ENCODE measurements at places on chromosomes 11 and 22.

DNA sequence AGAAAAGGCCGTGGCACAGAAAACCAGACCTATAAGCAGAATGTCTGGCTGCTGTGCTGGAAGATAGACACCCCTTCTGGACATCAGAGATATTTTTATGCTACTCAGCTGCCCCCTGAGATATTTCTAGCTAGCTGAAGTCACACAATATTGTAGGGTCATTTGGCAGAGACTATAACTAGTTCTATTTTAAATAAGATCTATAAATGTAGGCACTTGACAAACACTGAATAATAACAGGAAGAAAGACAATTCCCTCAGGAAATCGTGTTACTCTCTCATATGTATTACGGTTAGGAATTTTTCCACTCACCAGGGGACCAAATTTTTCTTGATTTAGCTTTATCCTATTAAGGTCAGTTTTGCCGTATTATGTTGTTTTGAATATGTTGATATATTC is 845.4 kb downstream of the OPCML start:
- DNase-seq: no peak

GRCh38 chr22:35478633-35479107 is 62.0 kb upstream of the RASD2 start:
- DNase-seq: no peak

DNA sequence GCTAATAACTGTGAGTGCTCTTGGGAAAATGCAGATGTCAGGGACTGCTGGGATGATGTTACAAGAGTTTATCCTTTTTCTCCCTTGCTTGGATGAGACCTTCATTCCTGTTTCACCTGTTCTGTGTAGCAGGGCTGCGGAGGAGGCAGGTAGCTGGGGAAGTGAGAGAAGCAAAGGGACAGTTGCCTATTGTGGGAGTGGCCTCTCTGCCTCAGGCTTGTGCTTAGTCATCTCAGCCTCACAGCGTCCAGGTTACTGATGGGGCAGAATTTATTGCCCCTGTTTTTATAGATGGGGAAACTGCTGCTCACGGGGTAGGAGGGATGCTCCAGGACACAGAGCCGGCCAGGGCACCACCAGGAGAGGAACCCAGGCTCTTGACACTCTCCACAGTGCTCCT is 1.7 kb downstream of the STX3 start:
- DNase-seq: no peak

DNA sequence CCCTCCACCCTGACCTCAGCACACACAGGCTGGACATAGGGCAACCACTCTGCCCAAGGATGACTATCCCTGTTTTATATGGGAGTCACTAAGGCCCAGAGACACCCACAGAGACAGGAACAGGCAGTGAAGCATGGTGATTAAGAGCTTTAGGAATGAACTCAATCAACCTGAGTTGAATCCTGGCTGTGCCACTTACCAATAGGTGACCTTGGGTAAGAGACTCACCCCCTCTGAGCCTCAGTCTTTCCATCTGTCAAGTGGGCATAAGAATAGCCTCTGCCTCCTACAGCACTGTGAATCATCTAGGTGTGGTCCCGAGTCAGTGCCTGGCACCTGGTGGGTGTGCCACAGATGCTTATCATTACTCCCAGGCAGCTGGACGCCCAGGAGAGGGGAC is 6.8 kb downstream of the CRYBB1 start:
- peak; percentile 32 for DNase-seq

GRCh38 chr22:31950226-31950625 is 5.9 kb downstream of the YWHAH start:
- DNase-seq: no peak

- DNase-seq: no peak
Observed at GRCh38 chr11:60360621-60361020, 17.7 kb upstream of the MS4A7 start.

DNA sequence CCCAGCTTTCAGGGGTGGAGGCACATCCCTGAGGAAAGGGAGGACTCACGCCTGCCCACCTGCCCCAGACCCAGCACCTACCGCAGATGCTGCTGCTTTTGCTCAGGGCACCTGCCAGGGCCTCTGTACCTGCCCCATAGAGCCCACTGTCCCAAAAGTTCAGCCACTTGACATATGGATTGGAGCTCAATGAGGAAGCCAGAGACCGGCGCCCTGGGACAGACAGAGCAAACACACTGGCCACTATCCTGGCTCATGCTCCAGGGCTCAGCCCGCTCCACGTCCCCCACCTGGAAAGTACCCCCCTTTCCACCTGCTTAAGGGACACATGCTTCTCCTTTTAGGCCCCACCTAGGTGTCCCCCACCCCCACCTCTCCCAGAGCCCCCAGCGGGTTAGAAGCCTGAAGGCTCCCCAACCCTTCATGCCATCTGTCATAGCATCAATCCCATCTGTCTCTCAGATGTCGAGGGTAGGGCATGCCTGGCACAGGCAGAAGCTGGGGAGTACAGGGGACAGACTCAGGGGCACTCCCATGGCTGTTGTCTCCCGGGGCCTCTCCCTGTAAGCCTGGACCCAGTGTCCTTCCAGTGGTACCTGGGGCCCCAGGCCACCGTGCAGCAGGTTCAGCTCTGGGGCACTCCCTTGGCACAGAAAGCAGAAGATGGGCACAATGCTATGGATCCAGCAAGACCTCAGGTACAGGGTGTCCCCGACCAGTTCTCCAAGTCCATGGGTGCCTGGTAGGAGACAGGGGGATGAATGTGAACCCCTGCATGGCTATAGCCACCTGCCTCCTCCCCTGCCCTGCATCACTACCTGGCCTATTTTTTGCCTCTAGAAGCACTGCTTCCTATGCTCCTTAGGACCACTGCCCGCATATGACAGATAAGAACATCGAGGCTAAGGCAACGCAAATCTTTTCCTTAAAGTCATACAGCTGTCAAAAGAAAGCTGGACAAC is 2.2 kb upstream of the P2RX6 start:
- DNase-seq: no peak

GRCh38 chr11:47071341-47071740 is 105.3 kb downstream of the ARFGAP2 start:
- DNase-seq: no peak

- no peak for DNase-seq
Observed at GRCh38 chr11:125916683-125917347, 12.5 kb downstream of the DDX25 start.

DNA sequence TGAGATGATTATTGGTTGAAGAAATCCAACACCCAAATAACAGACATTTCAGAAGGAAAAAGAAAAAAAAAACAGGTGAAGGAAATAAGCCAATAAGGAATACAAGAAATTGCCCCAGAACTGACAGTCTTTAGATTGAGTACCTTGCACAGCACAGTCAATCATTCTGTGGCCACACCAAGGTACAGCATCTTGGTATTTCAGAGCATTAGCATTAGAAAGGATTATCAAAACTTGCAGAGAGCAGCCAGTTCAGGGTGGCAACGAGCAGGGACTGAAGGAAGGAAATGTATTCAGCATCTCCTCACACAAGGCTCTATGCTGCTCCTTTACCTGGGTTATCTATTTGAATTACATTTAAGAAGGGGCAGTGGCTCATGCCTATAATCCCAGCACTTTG is 2.1 kb downstream of the ADA2 start:
- DNase-seq: no peak

DNA sequence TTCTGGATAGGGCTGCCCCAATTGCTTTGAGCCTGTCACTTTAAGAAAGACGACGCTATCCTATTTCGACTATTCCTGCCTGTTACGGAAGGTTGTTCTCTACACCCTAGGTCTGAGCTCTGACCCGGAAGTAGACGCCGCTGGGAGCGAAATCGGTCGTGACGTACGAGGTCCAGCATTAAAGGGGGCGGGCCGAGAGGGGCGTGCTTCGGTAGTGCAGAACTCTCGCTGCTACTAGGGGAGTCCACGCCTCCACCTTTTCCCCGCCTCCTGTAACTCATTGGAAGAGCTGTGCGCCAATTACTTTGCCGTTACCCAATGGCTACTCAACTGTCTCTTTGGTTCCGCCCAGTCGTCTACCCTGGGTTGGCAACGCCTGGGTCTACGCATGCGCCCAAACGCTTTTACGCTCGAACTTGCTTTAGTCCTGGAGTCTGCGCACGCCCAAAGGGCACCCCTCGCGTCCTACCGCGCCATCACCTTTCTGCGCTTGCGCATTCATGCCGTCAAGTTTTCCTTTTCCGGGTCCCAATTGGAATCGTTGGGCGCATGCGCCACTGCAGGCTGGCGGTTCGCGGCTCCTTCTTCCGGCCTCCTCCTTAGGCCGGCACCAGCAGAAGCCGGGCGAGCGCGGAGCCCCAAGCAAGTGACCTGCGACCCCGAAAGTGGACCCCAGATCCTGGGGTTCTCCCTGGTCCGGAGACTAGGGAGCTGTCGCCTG is at the start of gene PCNX3:
TSS of gene PCNX3 (plus strand) at position 548 of the 721 bp plus-strand sequence. CDS start 536 bp downstream, outside the sequence.
- peak; percentile 100 for DNase-seq

GRCh38 chr22:18065256-18065655 is 12.5 kb upstream of the PEX26 start:
- no peak for DNase-seq

DNA sequence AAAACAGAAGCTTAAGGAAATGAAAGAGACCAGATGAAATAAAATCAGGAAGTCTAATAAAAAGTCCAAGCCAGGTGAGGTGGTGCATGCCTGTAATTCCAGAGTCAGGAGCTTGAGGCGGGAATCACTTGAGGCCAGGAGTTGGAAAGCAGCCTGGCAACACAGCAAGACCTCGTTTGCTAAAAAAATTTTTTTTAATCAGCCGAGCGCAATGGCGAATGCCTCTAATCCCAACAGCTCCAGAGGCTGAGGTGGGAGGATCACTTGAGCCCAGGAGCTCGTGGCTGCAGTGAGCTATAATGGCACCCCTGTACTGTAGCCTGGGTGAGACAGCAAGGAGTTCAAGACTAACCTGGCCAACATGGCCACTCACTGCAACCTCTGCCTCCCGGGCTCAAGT is 8.0 kb downstream of the RAB6A start:
- DNase-seq: no peak

DNA sequence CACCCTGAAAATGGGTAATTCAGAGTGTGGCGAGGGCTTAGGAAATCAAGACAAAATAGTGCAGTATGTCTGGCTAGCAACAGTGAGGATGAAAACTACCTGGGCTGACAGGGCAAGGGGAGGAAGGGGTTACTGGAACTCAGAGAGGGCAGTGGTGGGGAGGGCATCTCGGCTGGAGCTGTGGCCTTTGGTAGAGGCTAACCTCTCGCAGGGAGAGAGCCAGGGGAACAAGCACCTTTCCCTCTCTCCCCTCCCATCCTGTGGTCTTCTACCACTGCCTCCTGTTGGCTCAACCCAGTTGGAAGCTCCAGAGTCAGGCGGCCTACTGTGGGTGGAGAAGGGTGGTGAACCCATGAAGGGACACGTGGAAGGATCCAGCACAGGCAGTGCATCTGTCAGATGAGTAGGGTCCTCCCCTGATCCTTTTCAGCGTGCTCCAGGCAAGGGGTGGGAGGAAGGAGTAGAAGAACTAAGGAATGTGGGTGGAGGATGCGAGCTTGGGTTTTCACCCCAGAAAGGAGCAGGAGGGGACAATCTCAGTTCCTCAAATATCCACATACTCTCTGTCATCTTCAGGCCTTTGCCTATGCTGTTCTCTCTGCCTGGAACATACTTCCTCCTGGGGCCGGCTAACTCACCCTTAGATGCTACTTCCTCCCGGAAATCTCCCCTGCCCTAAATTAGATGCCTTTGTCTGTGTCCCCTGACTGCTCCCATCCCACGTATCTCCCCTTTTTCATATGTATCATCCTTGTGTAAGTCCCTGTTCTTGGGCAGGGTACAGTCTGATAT is 6.2 kb upstream of the KCNE3 start:
- DNase-seq: no peak

GRCh38 chr22:31337178-31337577 is 9.0 kb downstream of the PATZ1 start:
- peak; percentile 24 for DNase-seq

DNA sequence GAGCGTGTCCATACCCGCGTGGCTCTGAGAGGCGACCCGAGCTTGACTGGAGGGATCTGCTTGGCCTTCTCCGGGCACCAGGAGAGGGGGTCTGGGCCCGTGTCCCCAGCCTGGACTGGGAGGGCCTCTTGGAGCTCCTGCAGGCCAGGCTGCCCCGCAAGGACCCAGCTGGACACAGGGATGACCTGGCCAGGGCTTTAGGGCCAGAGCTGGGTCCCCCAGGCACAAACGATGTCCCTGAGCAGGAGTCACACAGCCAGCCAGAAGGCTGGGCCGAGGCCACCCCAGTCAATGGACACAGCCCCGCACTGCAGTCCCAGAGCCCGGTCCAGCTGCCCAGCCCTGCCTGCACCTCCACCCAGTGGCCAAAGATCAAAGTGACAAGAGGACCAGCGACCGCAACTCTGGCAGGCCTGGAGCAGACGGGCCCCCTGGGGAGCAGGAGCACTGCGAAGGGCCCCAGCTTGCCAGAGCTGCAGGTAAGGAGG is 38.2 kb downstream of the TRIOBP start:
- peak; percentile 65 for DNase-seq

GRCh38 chr22:19822301-19823117 is 32.2 kb downstream of the GNB1L start:
- DNase-seq: no peak

GRCh38 chr11:114026355-114026754 is 33.2 kb upstream of the ZBTB16 start:
- DNase-seq: no peak

DNA sequence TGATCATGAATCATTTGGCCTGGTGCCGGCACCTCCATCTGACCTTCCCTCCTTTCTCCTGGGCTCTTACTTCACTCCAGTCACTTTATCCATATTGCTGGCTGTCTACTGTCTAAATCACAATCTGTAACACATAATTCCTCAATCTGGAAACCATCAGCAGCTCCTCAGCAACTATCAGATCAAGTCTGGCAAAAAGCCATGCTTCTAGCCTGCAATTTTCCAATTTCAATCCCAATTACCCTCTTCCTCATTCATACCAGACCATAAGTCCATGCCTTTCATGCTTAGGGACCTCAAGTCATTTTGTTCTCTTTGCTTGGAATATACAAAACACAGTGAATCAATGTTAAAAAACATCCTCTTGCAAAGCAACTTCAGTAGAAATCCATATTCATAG is 882.8 kb upstream of the ANO3 start:
- no peak for DNase-seq

GRCh38 chr11:35466058-35466457 is 46.7 kb upstream of the SLC1A2 start:
- no peak for DNase-seq

DNA sequence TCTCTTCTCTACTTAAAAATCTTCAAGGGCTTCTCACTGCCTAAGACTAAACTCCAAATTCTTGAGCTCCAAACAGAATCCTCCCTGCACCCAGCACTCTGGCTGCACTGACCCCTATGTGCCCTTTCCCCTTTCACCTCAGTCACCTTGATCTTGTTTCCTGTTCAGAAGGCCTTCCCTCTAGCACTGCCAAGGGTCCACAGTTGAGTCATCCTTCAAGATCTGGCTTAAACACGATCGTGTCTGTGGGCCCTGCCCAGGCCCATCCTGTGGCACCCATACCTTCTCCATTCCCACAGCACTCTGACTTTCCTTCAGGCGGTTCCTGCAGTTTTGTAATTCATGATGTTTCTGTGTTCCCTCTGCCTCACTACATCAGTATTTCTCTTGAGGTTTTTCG is 129.2 kb downstream of the ARL14EP start:
- DNase-seq: no peak
